ENCODE measurements at places on chromosomes 13 and 19.
A peak's percentile ranks its signal among the peaks of the same experiment; 100 is the strongest.

DNA sequence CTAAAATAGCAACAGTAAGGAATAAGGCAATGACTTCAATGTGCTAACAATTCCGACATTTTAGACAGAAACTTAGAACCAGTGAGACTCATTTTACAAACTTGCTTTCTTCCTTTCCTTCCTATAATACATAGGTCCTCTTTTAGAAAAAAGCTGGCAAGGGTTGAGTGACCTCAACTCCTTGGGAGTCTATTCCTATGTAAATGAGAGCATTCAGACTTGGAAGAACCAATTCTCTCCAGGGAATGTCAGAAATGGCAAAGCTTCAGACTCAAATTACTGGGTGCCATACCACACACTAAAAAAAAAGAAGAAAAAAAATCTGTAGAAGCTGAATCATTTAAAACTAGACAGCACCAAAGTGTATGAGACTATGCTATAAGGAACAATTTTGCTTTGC lies 1328.2 kb downstream of the OLFM4 start:
- DNase-seq, result no peak

- no peak for DNase-seq
These were observed 91.5 kb upstream of the FRY start for GRCh38 chr13:31940076-31940475.

DNA sequence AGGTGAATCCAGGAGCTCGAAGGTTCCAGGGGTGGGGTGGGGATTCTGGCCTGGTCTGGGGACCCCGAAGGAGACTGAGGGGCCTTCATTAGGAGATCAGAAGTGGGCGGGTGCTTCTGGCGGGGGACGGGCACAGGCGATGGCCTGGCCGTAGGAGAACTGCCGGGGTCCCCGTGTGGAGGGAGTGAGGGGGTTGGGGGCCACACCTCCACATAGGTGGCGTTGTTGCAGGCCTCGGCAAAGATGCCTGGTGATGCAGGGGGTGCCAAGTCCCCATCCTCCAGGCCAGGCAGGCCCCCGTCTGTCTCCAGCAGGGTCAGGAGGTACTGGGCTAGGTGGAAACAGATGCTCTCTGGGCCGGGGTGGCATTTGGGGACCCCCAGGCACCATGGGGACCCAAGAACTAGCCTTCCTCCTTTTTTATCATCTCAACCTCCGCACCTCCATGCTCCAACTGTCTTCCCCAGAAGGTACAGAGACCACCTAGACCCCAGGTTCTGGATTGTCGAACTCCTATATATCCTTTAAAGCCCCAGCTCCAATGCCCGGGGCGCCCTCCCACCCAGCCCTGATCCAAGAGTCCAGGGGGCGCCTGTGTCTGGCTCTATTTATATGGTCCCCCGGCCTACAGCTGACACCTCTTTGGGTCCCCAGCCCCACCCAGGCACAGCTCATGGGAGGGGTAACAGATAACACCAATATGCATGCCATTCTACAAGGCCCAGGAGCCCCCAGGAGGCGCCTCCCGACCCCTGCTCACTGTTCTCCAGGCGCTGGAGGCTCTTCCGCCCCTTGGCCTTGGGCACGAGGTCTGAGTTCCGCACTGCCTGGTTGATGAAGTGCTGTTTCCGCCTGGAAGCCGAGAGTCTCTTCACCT lies 8.2 kb downstream of the RNU6-9 start:
- no peak for DNase-seq

DNA sequence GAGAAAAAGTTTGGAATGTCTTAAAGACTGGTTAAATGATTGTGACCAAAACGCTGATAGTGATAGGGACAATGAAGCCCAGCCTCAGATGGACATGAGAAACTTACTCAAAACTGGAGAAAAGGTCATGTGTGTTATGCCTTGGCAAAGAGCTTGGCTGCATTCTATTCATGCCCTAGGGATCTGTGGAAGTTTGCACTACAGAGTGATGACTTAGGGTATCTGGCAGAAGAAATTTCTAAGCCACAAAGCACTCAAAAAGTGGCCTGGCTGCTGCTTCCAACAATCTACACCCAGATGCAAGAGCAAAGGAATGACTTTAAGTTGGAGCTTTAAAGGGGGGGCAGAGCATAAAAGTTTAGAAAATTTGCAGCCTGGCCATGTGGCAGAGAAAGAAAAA lies 521.3 kb downstream of the UQCRFS1 start:
- no peak for DNase-seq

- DNase-seq, result no peak
These were observed 83.0 kb downstream of the FNDC3A start for GRCh38 chr13:49058761-49059160.

DNA sequence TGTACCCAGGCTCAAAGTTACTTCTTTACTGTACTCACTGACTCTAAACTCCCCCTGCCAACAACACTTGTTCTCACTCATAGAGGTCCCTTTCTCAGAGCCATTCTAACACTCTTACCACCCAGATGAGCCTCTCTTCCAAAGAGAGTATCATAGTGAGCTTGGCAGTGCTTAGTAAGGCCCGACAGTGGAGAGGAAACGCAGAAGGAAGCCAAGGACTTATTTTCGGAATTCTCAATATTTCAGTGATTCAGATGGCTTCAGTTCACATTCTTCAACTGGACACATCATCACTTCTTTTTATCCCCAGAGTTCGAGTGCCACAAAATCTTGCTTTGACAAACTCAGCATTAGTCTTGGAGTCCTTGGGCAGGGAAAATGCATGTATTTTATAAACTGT lies 285.9 kb downstream of the DNAJC15 start:
- no peak for DNase-seq

DNA sequence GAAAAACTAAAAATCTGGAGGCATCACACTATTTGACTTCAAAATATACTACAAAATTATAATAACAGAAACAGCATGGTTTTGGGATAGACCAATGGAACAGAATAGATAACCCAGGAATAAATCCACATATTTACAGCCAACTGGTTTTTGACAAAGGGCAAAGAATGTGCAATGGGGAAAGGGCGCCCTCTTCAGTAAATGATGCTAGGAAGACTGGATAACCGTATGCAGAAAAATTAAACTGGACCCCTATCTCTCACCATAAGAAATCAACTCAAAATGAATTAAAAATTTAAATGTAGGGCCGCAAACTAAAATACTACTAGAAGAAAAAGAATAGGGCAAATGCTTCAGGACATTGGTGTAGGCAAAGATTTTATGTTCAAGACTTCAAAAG lies 440.5 kb upstream of the SGCG start:
- no peak for DNase-seq

DNA sequence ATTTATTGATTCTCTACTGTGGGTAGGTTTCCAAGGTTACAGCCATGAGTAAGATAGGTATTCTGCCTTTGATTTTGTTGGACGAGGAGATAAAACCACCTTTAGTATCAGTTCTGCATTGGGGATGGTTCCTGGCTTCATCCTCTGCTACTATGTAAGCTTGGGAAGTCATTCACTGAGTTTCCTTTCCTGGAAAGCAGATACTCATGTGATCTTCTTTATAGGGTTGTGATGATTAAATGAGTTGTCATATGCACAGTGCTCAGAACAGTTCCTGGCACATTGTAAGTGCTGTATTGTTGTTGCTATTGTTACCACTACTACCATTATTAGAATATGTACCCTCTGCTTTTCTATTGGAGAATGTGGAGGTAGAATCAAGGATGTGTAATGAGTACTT lies 13.1 kb upstream of the WTIP start:
- no peak for DNase-seq

DNA sequence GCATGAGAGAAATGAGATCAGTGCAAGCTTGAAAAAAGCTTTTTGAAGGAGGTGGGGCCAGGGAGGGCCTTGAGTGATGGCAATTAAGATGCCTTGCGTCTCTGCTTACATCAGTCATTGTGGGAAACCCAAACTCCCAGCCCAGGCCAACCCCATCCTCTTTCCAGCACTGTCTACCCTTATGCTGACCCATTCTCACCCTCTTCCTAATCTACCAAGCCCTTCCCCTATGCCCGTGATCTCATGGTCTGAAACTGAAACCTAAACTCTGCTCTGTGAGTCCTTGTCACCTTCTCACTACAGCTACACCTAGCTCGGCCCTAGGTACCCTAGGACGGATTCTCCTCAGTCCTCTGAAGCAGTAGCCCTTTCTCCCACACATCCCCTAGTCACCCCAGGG lies 36.0 kb upstream of the SERP2 start:
- DNase-seq, result no peak

DNA sequence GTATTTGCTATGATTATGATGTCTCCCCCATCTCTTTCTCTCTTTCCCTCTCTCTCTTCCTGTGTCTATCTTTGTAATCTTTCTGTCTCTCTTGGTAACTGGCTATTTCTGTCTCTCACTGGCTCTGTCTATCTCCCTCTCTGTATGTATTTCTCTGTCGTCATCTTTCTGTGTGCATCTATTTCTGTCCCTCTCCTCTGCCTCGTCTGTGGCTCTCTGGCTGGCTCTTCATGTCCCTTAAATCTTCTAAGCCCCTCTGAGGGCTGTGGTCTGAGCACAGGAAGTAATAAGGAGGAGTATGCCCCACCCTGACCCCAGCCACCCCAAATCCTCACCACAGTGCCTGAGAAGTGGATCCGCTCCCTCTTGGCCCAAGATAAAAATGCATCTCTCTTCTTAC lies 104.4 kb downstream of the DNAJC15 start:
- DNase-seq, result no peak

DNA sequence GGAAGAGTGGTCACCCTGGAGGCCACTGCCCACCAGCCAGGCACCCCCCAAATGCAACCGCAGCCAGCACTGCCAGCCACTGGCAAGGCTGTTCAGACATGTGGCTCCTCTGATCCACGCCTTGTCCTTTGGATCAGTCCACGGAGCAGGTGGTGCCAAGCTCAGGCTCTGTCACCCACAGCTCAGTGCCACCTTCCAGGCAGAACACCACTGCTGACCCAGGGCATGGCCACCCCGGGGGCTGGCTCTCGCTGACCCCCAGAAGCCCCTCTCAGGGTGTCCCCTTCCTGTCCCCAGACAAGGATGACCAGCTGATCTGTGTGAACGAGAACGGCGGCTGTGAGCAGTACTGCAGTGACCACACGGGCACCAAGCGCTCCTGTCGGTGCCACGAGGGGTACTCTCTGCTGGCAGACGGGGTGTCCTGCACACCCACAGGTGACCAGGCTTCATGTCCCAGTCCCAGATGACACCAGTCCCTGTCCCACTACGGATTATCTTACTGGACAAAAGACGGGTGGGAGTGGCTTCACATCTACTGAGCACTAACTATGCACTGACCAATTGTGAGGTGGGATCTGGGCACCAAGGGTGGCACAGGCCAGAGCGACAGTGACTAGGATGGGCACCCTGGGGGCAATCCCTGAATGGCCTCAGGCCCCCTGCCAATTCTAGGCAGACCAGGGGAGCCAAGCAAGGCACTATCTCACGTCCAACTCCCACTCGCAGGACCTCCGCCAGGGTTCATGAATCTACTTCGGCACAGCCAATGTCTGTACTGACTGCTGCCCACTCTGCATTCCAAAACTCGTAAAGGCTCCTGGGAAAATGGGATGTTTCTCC lies 7.0 kb upstream of the F10 start:
- DNase-seq, result no peak

DNA sequence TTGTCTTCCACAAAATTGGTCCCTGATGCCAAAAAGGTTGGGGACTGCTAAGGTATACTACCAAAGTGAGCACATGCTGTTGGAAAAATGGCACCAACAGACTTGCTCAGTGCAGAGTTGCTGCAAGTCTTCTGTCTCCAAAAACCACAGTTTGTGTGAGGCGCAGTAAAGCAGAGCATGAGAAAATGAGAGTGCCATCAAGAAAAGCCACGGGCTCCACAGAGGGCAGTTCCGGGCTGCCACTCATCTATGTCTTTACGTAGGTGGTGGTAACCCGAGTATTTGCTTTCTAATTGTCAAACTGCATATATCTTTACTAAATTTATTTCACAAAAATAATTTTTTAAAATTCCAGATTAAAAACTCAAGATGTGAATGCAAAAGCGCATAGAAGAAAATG lies 123.8 kb downstream of the RNF17 start:
- DNase-seq, result no peak

GRCh38 chr13:51608857-51609406 lies 24.7 kb downstream of the WDFY2 start:
- DNase-seq, result no peak

DNA sequence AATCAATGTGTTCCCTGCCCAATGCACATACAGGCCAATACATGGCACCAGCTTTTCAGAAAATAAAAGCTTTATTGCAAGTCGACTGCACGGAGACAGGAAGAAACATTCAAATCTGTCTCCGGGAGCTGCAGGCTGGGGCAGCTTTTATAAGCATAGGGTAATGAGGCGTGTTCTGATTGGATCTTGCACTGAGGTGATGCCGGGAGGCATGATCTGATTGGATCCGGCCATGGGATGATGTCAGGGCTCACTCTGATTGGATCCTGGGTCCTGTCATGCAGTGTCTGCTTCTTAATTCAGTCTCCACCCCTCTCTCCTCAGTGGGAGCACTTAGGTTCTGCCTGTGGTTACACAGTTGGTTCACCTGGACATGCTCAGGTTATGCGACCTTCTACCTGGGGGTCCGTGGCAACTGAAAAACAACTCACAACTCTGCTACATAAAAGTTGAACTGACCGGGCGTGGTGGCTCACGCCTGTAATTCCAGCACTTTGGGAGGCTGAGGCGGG lies 11.8 kb upstream of the FBN3 start:
- no peak for DNase-seq

GRCh38 chr13:29621051-29621800 lies 25.7 kb upstream of the SLC7A1 start:
- no peak for DNase-seq

GRCh38 chr19:19107654-19108053 lies 30.6 kb downstream of the TMEM161A start:
- DNase-seq, result peak; percentile 11

GRCh38 chr13:88464851-88465250 lies 793.7 kb downstream of the SLITRK5 start:
- no peak for DNase-seq

DNA sequence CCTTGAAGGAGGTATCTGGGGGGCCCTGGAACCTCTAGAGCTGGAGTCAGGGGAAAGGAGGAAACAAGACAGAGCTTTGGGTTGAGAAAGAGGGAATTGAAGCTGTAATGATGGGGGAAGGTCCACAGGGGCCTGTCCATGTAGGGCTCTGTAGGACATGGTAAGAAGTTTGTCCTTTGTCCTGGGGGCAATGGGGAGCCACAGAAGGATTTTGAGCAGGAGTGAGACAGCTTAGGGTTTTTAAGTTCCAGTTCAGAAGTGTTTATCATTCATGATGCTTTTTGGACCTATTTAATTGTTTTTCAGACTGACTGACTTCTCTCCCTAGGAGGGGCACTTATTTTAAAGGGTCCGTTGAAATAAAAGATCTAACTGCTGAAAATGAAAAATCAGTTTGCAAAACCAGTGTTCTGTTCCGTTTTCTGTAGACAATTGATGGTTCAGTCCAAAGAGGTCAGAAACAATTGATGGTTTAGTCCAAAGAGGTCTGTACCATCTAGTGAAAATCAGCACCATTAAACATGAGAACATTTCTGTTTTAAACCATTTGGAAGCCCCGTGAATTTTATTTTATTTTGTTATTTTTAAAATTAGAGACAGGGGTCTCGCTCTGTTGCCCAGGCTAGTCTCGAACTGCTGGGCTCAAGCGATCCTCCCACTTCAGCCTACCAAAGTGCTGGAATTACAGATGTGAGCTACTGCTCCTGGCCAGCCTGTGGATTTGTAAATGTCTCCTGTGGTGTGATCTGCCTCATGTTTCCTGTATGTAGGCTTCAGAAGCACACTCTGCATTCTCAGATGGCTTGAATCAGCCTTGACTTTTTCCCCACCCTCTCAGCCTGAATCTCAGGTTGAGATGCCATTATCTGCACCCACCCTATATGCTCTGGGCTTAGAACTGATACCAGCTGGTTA lies 8.4 kb downstream of the PLD3 start:
- no peak for DNase-seq
